ENCODE measurements at places on chromosomes 6 and 20. TPM values are rescaled to one million over a fixed set of nuclear protein-coding genes. Genes with fewer than 3 reads are reported as not detected.

The HLA-DRA gene
- 263 TPM for total RNA-seq

The C6orf141 gene
- total RNA-seq = 2.8 TPM

The HLA-DMB gene
- 21.2 TPM for total RNA-seq

The C6orf15 gene
- not detected for total RNA-seq

The SMOC2 gene
- total RNA-seq = 110 TPM

The SLC4A11 gene
- 0.29 TPM for total RNA-seq

DNA sequence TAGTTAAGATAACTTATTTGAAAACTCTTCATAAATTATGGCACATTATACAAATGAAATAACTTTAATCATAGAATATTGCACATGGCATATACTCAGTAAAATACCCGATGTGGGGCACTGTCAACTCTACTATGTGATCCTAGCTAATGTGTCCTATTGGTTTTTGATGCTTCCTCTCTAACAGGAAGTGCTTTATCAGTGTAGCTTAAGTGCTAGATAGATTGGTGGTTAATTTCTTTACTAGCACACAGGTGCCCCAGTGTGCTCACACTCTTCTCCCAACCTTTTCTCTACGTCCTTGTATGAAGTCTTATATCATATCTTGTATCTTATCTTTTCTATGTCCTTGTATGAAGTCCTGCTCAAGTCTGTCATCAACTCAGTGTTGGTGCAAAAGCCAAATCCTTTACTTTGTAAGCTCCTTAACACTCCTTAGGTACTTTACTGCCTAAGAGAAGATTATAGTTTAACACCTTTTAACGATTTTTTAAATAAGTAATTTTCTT lies 358.9 kb downstream of the CENPW start:
- DNase-seq = no peak
- no peaks in the 10 kb centered on the region for H3K36me3 ChIP-seq
- H3K27me3 ChIP-seq = no peaks in the 10 kb centered on the region
- no peak overlapping the region for H3K27ac ChIP-seq
- H3K4me1 ChIP-seq = no peaks in the 10 kb centered on the region
- H3K4me3 ChIP-seq = no peak overlapping the region

GRCh38 chr6:163311830-163312229 lies 102.7 kb upstream of the QKI start:
- DNase-seq = no peak
- H3K4me1 ChIP-seq = no peaks in the 10 kb centered on the region
- H3K27ac ChIP-seq = no peak overlapping the region
- H3K27me3 ChIP-seq = no peaks in the 10 kb centered on the region
- no peak overlapping the region for H3K4me3 ChIP-seq
- H3K36me3 ChIP-seq = no peaks in the 10 kb centered on the region

GRCh38 chr20:58698741-58699622 lies 6.4 kb downstream of the NPEPL1 start:
- H3K4me1 ChIP-seq = peaks cover 2% of the 10 kb centered on the region
- H3K27ac ChIP-seq = no peak overlapping the region
- H3K36me3 ChIP-seq = no peaks in the 10 kb centered on the region
- no peaks in the 10 kb centered on the region for H3K27me3 ChIP-seq

- no peaks in the 10 kb centered on the region for H3K4me1 ChIP-seq
- H3K36me3 ChIP-seq = no peaks in the 10 kb centered on the region
- no peaks in the 10 kb centered on the region for H3K27me3 ChIP-seq
- H3K27ac ChIP-seq = no peak overlapping the region
- DNase-seq = no peak
- H3K4me3 ChIP-seq = no peak overlapping the region
These were observed 95.1 kb upstream of the SASH1 start for GRCh38 chr6:148247386-148248063.

DNA sequence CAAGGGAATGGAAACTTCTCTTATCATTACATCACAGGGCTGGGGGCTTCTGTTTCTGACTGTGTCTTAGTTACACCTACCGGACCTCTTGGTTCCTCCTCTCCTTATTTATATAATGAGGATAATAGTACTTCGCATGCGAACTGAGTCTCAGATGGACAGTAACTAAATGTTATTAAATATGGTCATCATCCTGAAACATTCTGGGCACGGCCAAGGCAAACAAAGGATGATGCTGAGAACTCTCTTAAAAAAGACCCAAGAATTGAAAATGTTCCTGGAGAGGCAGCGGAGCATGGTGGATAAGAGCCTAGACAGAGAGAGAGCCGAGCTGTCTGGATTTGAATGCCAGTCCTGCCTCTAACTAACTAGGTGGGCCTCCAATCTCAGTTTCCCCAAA lies 119.8 kb upstream of the SASH1 start:
- H3K27ac ChIP-seq = no peak overlapping the region
- H3K27me3 ChIP-seq = no peaks in the 10 kb centered on the region

- H3K36me3 ChIP-seq = no peaks in the 10 kb centered on the region
- DNase-seq = no peak
- H3K4me1 ChIP-seq = no peaks in the 10 kb centered on the region
- H3K27ac ChIP-seq = no peak overlapping the region
- no peak overlapping the region for H3K4me3 ChIP-seq
These were observed 272.4 kb upstream of the EXOC2 start for GRCh38 chr6:965343-965742.

DNA sequence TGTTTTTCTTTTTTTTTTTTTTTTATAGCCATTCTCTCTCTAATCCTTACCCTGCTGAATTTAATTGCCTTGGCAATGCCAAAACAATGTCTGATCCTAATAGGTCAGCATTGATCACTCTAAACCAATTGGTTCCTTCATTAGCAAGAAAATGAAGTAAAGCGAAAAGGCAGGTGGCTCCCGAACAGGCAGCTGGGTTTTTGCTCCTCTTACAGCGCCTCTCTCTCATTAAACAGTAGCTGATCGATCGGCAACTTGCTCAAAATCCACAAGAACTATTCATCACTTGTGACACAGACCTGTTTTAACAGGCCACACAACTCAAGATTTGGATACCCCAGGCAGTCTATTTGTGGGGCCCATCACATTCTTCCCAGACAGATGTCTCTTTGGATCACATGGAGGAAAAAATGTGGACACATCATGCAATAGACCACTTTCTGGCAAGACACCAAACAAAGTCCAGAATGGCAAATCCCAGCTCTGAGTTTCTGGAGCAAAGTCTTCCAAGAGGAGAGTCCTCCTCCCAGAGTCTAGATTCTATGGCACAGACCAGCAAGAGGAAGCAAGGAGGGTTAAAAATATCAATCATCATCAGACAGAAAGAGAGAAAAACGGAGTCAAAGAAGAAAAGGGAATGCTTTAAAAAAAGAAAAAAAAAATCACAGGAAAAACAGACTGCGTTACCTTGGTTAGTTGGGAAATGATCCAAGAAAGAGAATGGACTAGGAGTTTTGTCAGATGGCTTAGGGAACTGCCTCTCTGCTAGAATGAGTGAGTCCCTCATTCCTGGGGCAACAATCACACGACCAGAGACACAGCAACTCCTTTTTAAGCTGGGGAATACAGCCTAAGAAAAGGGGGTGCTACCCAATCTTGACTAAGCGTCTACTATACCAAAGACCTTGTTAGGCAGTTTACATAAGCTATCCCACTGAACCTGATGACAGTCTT lies 247.8 kb downstream of the BTBD9 start:
- H3K4me3 ChIP-seq = no peak overlapping the region
- H3K27ac ChIP-seq = no peak overlapping the region
- H3K27me3 ChIP-seq = no peaks in the 10 kb centered on the region
- DNase-seq = no peak
- H3K36me3 ChIP-seq = no peaks in the 10 kb centered on the region

GRCh38 chr6:57021086-57021720 lies 25.3 kb upstream of the KIAA1586 start:
- H3K4me3 ChIP-seq = no peak overlapping the region
- no peak overlapping the region for H3K27ac ChIP-seq
- no peak for DNase-seq
- no peaks in the 10 kb centered on the region for H3K27me3 ChIP-seq
- no peaks in the 10 kb centered on the region for H3K36me3 ChIP-seq

- H3K4me1 ChIP-seq = no peaks in the 10 kb centered on the region
- H3K27ac ChIP-seq = no peak overlapping the region
- no peaks in the 10 kb centered on the region for H3K36me3 ChIP-seq
- DNase-seq = no peak
- no peaks in the 10 kb centered on the region for H3K27me3 ChIP-seq
- H3K4me3 ChIP-seq = no peak overlapping the region
These were observed 107.8 kb upstream of the CD93 start for GRCh38 chr20:23193801-23194384.

GRCh38 chr20:35298264-35298663 lies 6.0 kb upstream of the FAM83C start:
- H3K27me3 ChIP-seq = no peaks in the 10 kb centered on the region
- no peak for DNase-seq
- no peak overlapping the region for H3K27ac ChIP-seq
- no peaks in the 10 kb centered on the region for H3K36me3 ChIP-seq

GRCh38 chr6:48101290-48101689 lies 9.7 kb downstream of the PTCHD4 start:
- no peaks in the 10 kb centered on the region for H3K4me1 ChIP-seq
- DNase-seq = no peak
- H3K27me3 ChIP-seq = no peaks in the 10 kb centered on the region
- no peak overlapping the region for H3K4me3 ChIP-seq

DNA sequence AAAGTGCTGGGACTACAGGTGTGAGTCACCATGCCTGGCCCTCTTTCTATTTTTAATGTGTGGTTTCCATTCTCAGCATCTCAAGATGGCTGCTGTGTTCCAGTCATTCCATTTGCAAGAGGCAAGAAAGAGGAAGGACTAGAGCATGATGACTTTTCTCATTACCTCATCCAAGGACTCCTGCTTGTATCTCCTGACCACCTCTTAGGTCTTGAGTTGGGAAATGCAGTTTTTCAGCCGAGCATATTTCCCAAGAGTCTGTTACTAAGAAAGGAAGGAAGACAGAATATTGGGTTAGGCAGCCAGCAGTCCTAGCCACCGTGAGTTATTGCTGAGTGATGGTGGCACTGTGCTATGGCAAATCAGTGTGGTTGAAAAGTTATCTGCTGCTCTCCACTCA lies 108.4 kb upstream of the INSM1 start:
- H3K36me3 ChIP-seq = no peaks in the 10 kb centered on the region
- H3K27me3 ChIP-seq = no peaks in the 10 kb centered on the region
- no peak for DNase-seq
- H3K4me1 ChIP-seq = no peaks in the 10 kb centered on the region
- no peak overlapping the region for H3K27ac ChIP-seq

Measured in uterus (tissue), 4 donors.